Pancreas (tissue), 10 donors: ENCODE measurements at places on chromosomes 4 and X. TPM values are rescaled to one million over a fixed set of nuclear protein-coding genes. Genes with fewer than 3 reads are reported as not detected.

GRCh38 chrX:135477576-135477975 lies 42.9 kb upstream of the INTS6L start:
- peak; percentile 68 for DNase-seq

DNA sequence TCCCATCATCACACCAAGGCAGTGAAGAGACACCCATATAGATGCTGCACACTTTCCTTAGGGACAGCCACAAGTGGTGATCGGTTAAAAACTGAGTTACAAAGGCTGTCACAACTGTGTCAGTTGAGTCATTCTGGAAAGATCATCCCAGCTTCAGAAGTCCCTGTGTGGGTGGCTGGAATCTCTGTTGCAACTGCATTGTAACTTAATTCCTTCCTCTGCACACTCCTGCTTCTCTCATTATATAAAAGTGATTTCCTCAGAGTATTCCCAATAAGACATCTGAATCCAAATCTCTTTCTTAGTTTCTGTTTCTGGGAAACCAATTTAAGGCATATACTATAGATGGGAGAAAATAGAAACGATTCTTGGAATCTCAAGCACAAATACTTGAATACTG lies 88.1 kb downstream of the FSTL5 start:
- no peak for DNase-seq

DNA sequence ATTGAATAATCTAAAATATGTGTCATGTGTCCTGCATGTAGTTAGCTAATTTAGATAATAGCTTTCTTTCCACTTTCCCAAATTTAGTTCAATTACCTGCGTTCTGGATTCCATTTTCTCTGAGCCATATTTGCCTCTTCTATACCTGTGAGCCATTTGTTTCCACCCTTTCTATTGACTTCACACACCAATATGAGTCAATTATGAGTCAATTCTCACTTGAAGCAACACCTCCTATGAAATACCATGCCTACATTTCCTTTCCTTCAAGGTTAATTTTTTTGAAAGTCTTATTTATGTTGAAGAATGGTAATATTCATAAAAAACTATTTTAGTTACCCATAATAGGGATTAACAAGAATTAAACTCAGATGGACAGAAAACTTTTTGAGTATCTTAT lies 25.8 kb downstream of the NPY2R start:
- no peak for DNase-seq

The PNMA3 gene
- 0.19 TPM for total RNA-seq

DNA sequence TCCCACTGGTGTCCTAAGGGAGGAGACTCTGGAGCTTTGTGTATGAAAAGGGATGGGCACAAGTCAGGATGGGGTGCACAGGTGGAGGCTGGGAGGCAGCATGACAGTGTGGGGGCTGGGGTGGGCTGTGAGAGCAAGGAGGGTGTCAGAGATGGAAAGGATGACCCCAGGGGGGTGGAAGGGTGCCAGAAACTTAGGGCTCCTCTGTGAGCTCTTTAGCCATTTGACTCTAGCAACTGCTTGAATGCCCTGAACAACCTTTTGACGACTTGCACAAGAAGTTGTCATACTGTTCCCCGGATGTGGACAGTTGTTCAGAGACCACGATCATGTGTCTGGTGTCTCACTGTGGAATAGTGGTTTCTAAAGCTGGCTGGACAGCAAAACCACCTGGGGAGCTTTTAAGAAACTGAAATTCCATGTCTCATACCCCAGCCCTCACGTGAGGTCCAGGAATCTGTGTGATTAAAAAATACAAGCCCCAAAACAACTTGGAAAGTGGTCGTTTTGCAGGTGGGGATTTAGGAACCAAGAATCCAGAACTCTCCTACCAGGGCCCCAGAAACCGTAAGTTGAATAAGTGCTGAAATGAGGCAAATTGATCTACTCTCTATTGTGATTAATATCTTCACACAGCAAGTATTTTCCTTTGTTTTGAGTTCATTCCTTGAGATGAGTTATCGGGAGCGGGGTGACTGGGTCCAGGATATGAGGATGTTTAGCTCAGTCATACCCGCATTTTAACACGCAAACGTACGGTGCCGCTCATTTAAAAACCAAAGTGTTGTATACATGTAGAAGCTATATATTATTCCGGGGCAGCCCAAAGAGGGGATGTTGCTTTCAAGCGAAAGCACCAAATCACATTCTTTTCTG lies 3.4 kb downstream of the RHOH start:
- DNase-seq, result no peak

The MAMLD1 gene
- 2.9 TPM for total RNA-seq

DNA sequence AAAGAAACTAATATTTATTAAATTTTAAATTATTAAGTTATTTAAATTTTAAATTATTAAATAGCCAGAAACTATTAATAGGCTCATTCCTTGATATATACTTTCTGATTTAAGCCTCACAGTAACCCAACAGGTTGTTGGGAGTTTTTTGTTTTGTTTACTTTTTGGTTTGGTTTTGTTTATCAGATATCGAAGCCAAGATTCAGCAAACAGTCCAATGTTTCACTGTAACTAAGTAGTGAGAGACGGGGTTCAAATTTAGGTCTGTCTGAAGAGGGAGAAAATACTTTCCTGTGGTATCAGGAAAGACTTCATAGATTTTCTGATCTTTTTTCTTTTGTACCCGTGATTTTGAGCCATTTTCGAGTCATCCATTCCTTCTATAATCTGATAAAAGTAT lies 54.2 kb downstream of the CCDC158 start:
- DNase-seq, result no peak

- DNase-seq, result no peak
Observed at GRCh38 chrX:68807818-68808217, 21.0 kb upstream of the EFNB1 start.

GRCh38 chrX:21394792-21395191 lies 20.6 kb downstream of the CNKSR2 start:
- DNase-seq, result no peak

DNA sequence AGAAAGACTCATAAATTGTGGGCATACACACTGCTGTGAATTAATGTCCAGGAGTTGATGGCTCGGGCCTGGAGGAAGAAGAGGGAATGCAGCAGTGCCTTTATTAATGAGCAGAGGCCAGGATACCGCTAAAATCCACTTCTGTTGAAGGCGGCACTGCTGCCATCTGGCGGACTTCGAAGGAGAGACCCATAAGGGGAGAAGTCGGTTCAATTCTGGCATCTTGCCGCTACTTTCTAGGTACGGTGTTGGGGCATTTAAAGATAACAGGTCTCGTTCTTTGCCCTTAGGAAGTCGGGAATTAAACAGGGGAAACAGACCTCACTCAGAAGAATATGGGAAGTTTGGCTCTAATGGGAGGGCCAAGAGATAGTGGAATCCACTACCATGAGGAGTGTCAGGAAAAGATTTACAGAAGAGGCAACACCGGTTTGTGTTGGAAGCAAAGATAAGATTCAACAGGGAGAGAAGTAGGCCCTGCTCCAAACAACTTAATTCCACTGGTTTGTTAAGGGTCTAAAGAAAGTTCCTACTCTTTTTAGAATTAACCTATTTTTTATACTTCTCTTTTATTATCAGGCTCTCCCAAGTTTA lies 133.6 kb upstream of the GIMD1 start:
- no peak for DNase-seq
